ENCODE measurements at places on chromosomes 1 and 21. TPM values are rescaled to one million over a fixed set of nuclear protein-coding genes. Genes with fewer than 3 reads are reported as not detected.

TMEM82 gene
- total RNA-seq = not detected

RNF19B gene
- total RNA-seq = 29.2 TPM

MSH4 gene
- not detected for total RNA-seq

C1orf53 gene
- 14.0 TPM for total RNA-seq

OTUD7B gene
- 16.5 TPM for total RNA-seq

ST6GALNAC5 gene
- total RNA-seq = not detected

ATF6 gene
- total RNA-seq = 10.8 TPM

GJA4 gene
- not detected for total RNA-seq

CD5L gene
- not detected for total RNA-seq

SPRR2B gene
- total RNA-seq = not detected

PDC gene
- not detected for total RNA-seq

GPR25 gene
- not detected for total RNA-seq

GBP2 gene
- 3.7 TPM for total RNA-seq

ELAVL4 gene
- not detected for total RNA-seq

FOXO6 gene
- total RNA-seq = not detected

CNR2 gene
- 0.03 TPM for total RNA-seq

TACSTD2 gene
- not detected for total RNA-seq

TTC39A gene
- 27.5 TPM for total RNA-seq

NHLH1 gene
- not detected for total RNA-seq

RORC gene
- 0.24 TPM for total RNA-seq

DCST1 gene
- total RNA-seq = not detected

OPRD1 gene
- total RNA-seq = not detected

RIMKLA gene
- 11.5 TPM for total RNA-seq

LEMD1 gene
- not detected for total RNA-seq

MPL gene
- not detected for total RNA-seq

AADACL4 gene
- total RNA-seq = not detected

SOX13 gene
- 3.4 TPM for total RNA-seq

LRRIQ3 gene
- total RNA-seq = 0.68 TPM

HMGN1 gene
- 412 TPM for total RNA-seq

LCE1B gene
- not detected for total RNA-seq

All from Caki2 (cell line).